ENCODE measurements at places on chromosomes 4 and X. TPM values are rescaled to one million over a fixed set of nuclear protein-coding genes. Genes with fewer than 3 reads are reported as not detected.

IL13RA1 gene
- total RNA-seq, result 67.4 TPM

BEND2 gene
- total RNA-seq, result not detected

HTRA3 gene
- 2.6 TPM for total RNA-seq

ARL9 gene
- total RNA-seq, result 0.83 TPM

DMRTC1 gene
- not detected for total RNA-seq

CLCN5 gene
- total RNA-seq, result 4.9 TPM

RBPJ gene
- total RNA-seq, result 203 TPM

GRCh38 chr4:114857831-114858230 lies 255.6 kb downstream of the NDST4 start:
- no peak for DNase-seq
- no peaks in the 10 kb centered on the region for H3K4me1 ChIP-seq
- no peaks in the 10 kb centered on the region for H3K36me3 ChIP-seq
- no peak overlapping the region for H3K4me3 ChIP-seq

DNA sequence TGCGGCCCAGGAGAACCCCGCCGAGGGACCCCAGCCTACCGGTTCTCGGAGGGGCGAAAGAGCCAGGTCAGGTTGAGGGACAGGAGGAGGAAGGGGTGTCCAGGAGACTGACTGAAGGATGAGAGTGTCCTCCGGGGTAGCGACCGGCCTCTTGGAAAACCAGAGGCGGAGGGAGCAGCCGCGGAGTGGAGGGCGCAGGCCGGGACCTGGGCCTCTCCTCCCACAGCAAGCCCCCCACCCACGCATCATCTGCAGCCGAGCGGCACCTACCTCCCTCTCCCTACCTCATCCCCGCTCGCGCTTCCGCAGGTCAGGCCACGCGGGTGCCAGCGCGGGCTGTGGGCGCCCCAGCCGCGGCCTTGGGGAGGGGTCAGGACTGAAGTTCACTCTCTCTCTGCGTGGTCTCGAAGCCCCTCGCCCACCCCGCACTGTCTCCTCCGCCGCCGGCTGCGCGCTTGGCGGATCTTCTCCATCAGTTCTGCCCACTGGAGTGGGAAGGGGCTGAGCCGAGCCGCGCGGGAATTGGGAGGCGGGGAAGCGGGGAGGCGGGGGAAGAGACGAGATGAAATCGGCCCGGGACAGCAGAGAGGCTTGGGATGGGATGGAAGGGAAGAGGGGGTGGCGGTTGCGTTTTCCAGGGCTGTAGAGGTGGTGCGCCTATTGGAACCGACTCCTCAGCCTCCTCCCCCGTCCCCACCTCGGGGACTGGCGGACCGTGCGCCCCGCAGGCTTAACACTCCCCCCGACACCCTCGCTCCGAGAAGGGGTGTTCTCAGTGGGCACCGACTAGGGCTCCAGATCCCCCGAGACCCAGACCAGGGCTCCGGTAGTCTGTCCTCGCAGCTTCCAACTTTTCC lies 1.8 kb downstream of the NLGN4X start:
- H3K36me3 ChIP-seq, result no peaks in the 10 kb centered on the region
- DNase-seq, result no peak
- H3K4me3 ChIP-seq, result no peak overlapping the region
- no peaks in the 10 kb centered on the region for H3K4me1 ChIP-seq
- no peak overlapping the region for H3K27ac ChIP-seq

DNA sequence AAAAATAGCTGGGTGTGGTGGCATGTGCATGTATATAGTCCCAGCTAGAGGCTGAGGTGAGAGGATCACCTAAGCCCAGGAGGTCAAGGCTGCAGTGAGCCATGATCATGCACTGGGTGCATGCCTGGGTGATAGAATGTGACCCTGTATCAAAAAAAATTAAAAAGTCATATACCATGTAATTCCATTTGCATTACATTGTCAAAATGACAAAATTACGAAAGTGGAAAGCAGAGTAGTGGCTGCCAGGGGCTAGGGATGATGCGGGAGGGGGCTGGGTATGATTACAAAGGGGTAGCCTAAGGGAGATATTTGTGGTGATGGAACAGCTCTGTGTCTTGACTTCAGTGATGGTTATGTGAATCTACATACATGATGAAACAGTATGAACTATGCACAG lies 97.8 kb downstream of the KDR start:
- no peaks in the 10 kb centered on the region for H3K27me3 ChIP-seq
- DNase-seq, result no peak
- no peak overlapping the region for H3K4me3 ChIP-seq
- no peaks in the 10 kb centered on the region for H3K4me1 ChIP-seq
- H3K27ac ChIP-seq, result no peak overlapping the region
- no peaks in the 10 kb centered on the region for H3K36me3 ChIP-seq

GRCh38 chrX:102517326-102517725 lies 787 bp upstream of the TMSB15A start:
- H3K4me1 ChIP-seq, result no peaks in the 10 kb centered on the region
- no peaks in the 10 kb centered on the region for H3K27me3 ChIP-seq
- H3K36me3 ChIP-seq, result no peaks in the 10 kb centered on the region
- no peak overlapping the region for H3K4me3 ChIP-seq
- peak; percentile 46 for DNase-seq

DNA sequence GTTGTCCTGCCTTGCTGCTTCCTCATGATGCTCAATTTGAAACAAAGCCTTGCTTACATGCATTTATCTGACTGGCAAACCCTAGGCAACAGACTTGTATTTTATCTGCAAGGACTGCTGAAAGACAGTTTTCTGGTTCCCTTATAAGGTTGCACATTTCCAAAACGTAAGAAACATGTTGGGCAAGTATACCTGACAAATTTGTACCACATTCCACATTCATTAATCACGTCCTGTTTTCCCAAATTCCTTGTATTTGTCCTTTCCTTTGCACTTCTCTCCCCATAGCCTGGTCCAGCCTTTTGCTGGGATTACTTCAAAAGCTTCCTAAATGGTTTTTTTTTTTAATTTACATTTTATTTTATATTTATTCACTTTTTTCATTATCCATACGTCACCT lies 310.1 kb downstream of the PPP3CA start:
- H3K36me3 ChIP-seq, result no peaks in the 10 kb centered on the region
- no peaks in the 10 kb centered on the region for H3K4me1 ChIP-seq
- H3K27me3 ChIP-seq, result no peaks in the 10 kb centered on the region

- H3K4me1 ChIP-seq, result peaks cover 3% of the 10 kb centered on the region
- peak; percentile 95 for DNase-seq
- H3K36me3 ChIP-seq, result peaks cover 1% of the 10 kb centered on the region
- no peaks in the 10 kb centered on the region for H3K27me3 ChIP-seq
- no peak overlapping the region for H3K27ac ChIP-seq
- no peak overlapping the region for H3K4me3 ChIP-seq
Measured at GRCh38 chr4:107689912-107690587, 30.0 kb downstream of the PAPSS1 start.

GRCh38 chr4:158190718-158191117 lies 17.9 kb upstream of the GASK1B start:
- H3K4me1 ChIP-seq, result no peaks in the 10 kb centered on the region
- no peak for DNase-seq
- H3K27ac ChIP-seq, result no peak overlapping the region
- no peaks in the 10 kb centered on the region for H3K36me3 ChIP-seq

DNA sequence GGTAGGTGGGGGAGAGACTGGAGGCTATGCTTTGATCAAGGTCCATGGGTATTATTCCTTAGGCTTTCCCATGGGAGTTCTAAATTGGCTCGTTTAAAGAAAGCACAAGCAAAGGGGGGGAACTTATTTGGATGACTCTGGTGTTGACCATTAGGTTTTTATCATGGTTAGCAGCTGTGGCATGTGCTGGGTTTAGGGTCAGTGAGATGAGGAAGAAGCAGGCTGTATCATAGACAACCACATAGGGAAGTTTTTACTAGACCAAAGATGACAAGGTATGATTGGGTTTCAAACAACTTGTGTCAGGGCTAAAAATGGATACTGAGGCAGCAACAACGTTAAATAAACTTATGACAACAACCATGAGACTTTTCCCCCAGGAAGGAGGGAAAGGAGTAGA lies 97.7 kb downstream of the DNAAF6 start:
- no peaks in the 10 kb centered on the region for H3K4me1 ChIP-seq
- H3K36me3 ChIP-seq, result no peaks in the 10 kb centered on the region

- DNase-seq, result peak; percentile 10
- H3K4me3 ChIP-seq, result no peak overlapping the region
- H3K36me3 ChIP-seq, result peaks cover 2% of the 10 kb centered on the region
- H3K4me1 ChIP-seq, result no peaks in the 10 kb centered on the region
Measured at GRCh38 chr4:53450773-53451172, 73.3 kb downstream of the FIP1L1 start.

- no peak overlapping the region for H3K4me3 ChIP-seq
- DNase-seq, result no peak
- H3K36me3 ChIP-seq, result no peaks in the 10 kb centered on the region
- peaks cover 2% of the 10 kb centered on the region for H3K4me1 ChIP-seq
- H3K27ac ChIP-seq, result no peak overlapping the region
- H3K27me3 ChIP-seq, result no peaks in the 10 kb centered on the region
Measured at GRCh38 chr4:176817204-176817603, 24.5 kb upstream of the VEGFC start.

- no peaks in the 10 kb centered on the region for H3K36me3 ChIP-seq
- peaks cover 10% of the 10 kb centered on the region for H3K27me3 ChIP-seq
- H3K4me1 ChIP-seq, result no peaks in the 10 kb centered on the region
- no peak for DNase-seq
- H3K27ac ChIP-seq, result no peak overlapping the region
Measured at GRCh38 chrX:137567682-137568232, 1.8 kb downstream of the ZIC3 start.

DNA sequence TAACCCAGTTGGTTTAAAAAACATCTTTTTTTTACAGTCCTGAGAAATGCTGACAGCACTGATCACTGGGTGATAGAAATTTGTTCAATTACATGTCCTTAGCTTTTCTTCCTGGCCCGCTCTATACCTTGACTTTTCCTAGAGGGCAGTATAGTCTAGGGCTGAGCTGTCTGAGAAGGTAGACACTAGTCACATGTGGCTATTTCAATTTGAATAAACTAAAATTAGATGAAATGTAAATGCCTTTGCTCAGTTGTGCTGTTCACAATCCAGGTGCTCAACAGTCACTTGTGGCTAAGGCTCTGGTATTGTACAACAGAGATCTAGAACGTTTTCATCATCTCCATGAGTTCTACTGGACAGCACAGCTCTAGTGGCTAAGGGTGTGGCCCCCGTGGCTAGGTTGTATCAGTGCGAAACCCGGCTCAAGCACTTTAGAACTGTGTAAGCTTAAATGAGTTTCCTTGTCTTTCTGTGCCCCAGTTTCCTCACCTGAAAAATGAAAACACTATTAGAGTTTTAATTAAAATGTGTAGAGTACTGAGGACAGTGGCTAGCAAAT lies 111.6 kb upstream of the WDR17 start:
- H3K36me3 ChIP-seq, result no peaks in the 10 kb centered on the region
- no peak for DNase-seq
- H3K27me3 ChIP-seq, result no peaks in the 10 kb centered on the region
- H3K27ac ChIP-seq, result no peak overlapping the region
- H3K4me3 ChIP-seq, result no peak overlapping the region

DNA sequence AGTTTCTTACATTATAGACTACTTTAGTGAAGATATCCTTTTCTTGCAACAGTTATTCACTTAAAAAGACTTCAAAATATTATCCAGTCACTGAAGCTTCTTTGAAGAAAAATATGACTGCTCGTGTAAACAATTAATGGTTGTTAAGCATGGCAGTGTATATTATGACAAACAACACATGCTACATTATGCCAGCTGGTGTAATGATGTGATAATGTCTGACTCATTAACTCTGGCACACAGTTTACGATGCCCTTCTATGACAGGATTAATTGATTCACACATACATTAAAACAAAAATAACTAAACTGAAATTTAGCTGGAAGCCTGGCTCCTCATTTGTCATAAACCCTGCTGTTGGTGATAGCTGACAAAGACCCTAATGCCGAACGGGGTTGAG lies 22.4 kb downstream of the GK2 start:
- H3K27ac ChIP-seq, result no peak overlapping the region
- no peaks in the 10 kb centered on the region for H3K36me3 ChIP-seq
- peak; percentile 5 for DNase-seq

DNA sequence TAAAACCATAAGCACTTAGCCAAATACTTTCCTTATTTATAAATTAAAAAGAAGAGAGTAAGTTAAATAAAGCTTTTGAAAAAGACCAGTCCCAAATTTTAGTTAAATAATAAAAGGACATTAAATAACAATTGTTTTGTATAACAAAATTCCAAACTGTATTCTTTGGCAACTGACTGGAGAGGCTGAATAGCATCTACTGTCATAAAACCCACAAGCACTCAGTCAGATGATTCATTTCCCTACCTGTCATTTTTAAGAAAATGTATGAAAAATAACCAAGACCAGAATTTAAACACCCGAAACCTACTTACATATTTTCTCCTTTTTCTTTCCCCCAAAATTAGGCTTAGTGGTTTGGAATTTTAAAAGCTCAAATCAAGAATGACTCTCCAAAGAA lies 32.5 kb upstream of the SMIM10L2A start:
- H3K4me1 ChIP-seq, result no peaks in the 10 kb centered on the region
- no peak overlapping the region for H3K4me3 ChIP-seq
- DNase-seq, result no peak
- no peaks in the 10 kb centered on the region for H3K36me3 ChIP-seq

DNA sequence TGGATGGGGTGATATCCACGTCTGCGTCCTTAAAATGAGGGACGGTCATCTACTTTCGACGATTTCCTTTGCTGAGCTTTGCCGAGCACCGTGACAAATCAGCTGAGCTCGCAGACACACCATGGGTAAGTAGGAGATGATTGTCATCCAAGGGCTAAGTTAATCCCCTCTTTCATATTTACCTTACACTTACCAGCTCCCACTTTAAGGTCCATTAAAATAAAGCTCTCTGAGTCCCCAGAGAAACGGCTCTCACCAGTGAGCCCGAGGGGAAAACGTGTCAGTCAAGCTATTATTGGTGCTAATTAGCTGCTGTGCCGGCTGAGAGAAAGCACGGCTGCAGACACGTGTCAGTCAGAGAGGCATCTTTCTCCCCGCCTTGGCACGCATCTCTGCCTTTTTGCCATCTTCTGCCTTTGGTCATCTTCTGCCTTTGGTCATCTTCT lies 72.2 kb downstream of the CRLF2 start:
- no peak overlapping the region for H3K4me3 ChIP-seq
- no peaks in the 10 kb centered on the region for H3K27me3 ChIP-seq
- no peak overlapping the region for H3K27ac ChIP-seq
- no peaks in the 10 kb centered on the region for H3K4me1 ChIP-seq

- no peaks in the 10 kb centered on the region for H3K36me3 ChIP-seq
- no peaks in the 10 kb centered on the region for H3K4me1 ChIP-seq
- H3K27ac ChIP-seq, result no peak overlapping the region
- no peak overlapping the region for H3K4me3 ChIP-seq
Measured at GRCh38 chr4:67725132-67725531, 24.2 kb upstream of the UBA6 start.

DNA sequence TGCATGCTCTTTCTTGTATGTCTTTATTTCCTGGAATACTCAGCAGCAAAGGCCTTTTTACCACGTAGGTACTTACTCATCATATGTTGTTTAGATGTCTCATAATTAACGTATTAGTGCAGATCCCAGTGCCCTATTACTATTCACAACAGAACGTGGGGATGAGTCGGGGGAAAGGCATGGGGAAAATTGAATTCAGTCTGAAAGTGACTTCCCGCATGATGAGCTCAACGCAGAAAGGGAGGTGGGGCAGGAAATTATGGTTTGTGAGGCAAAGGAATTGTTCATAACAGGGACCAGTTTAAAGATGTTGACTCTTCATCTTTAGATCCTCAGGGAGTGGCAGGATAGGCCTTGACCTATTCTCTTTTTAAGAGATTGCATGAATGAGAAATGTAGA lies 2.0 kb upstream of the TMPRSS11D start:
- DNase-seq, result peak; percentile 97
- peak overlapping the region; percentile 88 for H3K27ac ChIP-seq
- no peaks in the 10 kb centered on the region for H3K27me3 ChIP-seq
- peaks cover 9% of the 10 kb centered on the region for H3K4me1 ChIP-seq
- H3K36me3 ChIP-seq, result no peaks in the 10 kb centered on the region

GRCh38 chr4:71107726-71108125 lies 114.3 kb downstream of the DCK start:
- H3K27ac ChIP-seq, result no peak overlapping the region
- no peak overlapping the region for H3K4me3 ChIP-seq
- DNase-seq, result no peak
- no peaks in the 10 kb centered on the region for H3K4me1 ChIP-seq
- no peaks in the 10 kb centered on the region for H3K27me3 ChIP-seq

All from fibroblast of lung (primary cell).